ENCODE measurements at places on chromosomes 12 and 14.

DNA sequence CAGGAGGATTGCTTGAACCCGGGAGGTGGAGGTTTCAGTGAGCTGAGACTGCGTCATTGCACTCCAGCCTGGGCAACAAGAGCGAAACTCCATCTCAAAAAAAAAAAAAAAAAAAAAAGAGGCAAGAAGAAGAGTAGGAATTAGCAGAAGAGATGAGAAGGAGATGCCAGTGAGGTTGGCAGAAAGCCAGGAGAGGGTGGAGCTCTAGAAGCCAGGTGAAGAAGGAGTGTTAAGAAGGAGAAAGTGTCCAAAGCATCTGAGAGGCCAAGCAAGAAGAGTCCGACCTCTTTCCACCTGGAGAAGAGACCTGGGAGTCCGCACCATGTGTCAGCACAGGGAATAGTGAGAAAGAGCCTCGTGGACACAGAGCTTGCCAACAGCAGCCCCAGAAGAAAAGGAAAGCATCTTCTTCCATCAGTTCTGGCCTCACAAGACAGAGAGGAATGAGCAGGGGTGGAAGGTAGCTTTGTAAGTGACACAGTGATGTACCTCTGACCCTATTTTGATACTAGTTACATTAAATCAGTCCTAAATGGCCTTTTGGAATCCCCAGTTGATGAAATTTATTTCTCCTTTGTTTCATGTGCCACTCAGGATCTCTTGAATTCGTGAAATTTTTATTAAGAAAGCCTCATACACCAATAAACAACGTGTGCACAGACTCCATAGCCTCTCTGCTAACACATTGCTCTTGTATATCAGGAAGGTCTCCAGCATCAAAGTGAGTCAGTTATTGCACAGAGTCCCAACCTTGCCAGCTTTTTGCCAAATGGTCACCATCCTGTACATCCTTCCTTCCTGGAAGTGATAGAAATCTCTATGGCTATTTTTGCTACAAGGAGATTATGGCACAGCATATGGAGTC lies 70.6 kb downstream of the SAMD4A start:
- DNase-seq, result no peak

- no peak for DNase-seq
Measured at GRCh38 chr14:102907980-102908730, 14.3 kb upstream of the AMN start.

GRCh38 chr14:97902630-97903029 lies 1105.4 kb downstream of the VRK1 start:
- DNase-seq, result no peak

- no peak for DNase-seq
Measured at GRCh38 chr14:97994020-97994531, 1196.9 kb downstream of the VRK1 start.

- DNase-seq, result no peak
Measured at GRCh38 chr12:76083246-76083903, 1.1 kb downstream of the NAP1L1 start.

GRCh38 chr14:102902086-102902485 lies 20.4 kb upstream of the AMN start:
- DNase-seq, result no peak

DNA sequence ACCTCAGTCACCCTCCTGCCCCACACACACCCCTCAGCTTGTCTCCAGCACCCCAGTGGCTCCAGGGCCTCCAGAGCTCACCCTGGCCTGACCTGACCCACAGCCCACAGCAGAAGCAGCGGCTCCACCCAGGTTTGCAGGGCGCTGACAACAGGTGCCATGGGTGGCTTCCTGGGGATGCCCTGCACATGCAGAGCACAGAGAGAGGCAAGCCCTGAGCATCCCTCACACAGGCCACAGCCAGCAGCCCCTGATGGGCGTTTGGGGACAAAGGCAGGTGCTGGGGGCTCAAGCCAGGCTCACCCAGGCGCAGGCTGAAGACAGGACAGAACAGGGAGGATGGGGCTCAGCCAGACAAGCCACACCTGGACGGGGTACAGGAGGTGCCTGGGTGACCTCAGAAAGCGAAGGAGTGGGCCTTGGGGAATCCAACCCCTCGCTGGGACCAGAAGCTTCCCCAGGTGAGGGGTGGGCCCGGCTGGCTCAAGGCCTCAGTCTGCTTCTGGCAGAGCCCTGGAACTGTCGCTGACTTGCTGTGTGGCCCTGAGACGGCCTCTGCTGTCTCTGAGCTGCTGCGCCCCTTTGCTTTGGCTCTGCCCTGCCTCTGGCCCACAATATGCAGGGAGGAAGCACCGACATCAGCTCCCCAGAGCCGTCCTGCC lies 10.6 kb downstream of the ARL6IP4 start:
- DNase-seq, result no peak

DNA sequence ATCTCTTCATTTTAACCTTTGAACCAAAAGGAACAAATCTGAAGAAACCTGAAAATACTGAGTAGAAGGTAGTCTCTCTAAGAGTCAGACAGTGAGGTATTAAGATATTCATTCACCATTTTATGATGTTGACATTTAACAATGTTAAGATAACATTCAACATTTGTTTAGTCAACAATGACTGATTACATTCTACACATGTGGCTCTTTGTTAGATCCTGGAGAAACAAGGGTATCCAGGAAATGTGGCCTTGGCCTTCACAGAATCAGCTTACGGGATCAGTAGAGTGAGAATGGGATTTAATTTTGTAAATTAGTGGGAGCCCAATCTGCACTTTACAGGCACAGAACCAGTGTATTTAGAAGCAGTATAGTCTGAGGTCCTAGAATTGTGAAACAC lies 355.5 kb downstream of the KCNH5 start:
- no peak for DNase-seq

- no peak for DNase-seq
Measured at GRCh38 chr14:93742761-93743160, 45.5 kb downstream of the PRIMA1 start.

GRCh38 chr12:65632131-65632855 lies 192.0 kb upstream of the HMGA2 start:
- no peak for DNase-seq

- DNase-seq, result no peak
Measured at GRCh38 chr14:43161477-43161876, 1345.6 kb downstream of the FSCB start.

DNA sequence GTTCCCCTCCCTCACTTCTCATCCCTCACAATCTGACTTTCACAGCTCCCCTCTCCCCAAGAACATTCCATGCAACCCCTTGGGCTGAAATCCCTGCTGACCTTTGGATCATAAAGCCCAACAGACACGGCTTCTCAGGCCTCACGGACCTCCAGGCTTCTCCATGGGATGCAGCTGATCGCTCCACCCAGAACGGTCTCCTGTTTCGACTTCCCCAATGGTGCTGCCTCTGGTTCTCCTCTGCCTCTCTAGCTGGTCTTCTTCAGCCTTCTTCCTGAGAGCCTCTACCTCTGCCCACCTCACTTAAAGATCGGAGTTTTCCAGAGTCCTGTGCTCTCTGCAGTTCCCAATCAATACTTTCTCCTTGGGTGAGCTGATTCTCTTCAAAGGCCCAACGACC lies 17.8 kb upstream of the PRMT8 start:
- DNase-seq, result no peak

- no peak for DNase-seq
Measured at GRCh38 chr12:64395739-64396138, 5.2 kb upstream of the C12orf56 start.

- DNase-seq, result peak; percentile 86
Measured at GRCh38 chr14:33404054-33404453, 465.4 kb downstream of the NPAS3 start.

- no peak for DNase-seq
Measured at GRCh38 chr12:5620896-5621295, 189.0 kb downstream of the NTF3 start.

DNA sequence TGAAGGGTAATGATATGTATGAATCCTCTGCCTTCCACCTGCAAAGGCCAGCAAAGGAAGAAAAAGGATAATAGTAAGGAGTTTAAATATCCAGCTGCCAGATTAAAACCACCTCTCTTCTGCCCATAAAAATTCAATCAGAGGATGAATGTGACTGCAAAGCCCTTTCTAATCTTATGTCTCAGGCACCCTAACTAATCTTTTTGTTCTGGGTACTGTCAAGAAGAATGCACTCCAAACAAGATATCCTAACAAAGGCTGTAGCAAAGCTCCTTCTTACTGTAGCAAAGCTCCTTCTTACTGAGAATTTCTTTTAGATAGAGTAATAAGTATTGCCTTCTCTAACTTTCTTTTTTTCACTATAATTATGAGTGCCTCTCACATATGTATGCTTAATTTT lies 91.8 kb downstream of the ST8SIA1 start:
- no peak for DNase-seq

GRCh38 chr12:49232940-49233841 lies 31.7 kb upstream of the TUBA1C start:
- DNase-seq, result no peak

GRCh38 chr14:89540830-89541470 lies 123.9 kb upstream of the FOXN3 start:
- peak; percentile 43 for DNase-seq

- DNase-seq, result no peak
Measured at GRCh38 chr12:51954561-51955361, 3.3 kb downstream of the ACVR1B start.

- DNase-seq, result no peak
Measured at GRCh38 chr14:102008891-102009290, 44.5 kb downstream of the DYNC1H1 start.

- DNase-seq, result no peak
Measured at GRCh38 chr14:43765474-43765873, 741.6 kb downstream of the FSCB start.

DNA sequence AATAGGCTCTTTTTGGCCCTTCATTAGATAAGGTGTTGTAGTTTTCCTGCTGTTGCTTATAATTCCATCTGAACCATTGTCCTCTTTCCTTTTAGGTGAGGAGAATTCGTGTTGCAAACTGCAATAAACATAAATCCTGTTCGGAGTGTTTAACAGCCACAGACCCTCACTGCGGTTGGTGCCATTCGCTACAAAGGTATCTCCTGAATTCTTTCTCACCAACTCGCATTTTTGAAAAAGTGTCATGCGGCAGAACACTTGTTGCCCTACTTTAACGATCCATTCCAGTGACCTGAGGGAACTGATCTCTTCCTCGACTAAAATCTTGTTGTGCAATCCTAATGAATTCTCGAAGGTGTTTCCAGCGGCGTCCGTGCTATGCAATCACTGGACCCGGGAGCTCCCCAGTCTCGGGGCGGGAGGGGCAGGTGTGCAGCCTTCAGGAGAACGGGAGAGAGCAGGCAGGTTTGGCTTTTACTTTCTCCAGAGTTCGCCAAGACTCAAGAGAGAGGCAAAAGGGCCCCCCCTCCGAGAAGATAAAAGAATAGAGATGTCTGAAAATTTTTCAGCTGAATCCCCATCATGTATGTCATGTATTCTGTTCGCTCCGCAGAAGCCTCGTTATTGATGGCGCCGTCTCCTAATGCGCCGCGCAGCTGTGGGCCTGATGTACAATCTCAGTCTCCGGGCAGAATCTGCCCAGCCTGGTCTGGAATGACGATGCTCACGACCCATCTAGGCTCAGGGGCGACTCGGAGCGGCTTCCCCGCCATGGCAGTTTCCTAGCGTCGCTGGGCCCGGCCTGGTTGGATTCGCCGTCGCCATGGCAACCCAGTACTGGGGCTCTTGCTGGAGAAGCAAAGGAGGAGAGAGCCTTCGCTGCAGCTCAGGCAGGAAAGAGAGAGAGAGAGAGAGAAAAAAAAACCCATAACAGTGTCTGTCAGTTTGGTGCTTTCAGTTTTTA lies 38.2 kb downstream of the PLXNC1 start:
- DNase-seq, result peak; percentile 23

DNA sequence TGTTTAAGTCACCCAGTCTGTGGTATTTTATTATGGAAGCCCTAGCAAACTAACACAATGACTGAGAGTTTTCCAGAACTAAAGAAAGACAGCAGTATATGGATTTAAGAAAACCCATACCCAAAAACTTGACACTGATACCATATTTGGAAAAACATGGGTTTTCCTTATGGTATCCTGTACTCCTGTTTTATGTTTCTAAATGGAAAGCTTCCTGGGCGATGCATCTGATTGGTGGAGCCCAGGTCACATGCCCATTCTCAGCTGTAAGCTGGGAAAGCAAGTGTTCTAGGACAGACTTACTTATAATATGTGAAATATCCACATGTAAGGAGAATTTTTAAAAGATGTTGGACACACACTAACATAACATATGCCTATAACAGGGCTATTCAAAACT lies 4.5 kb upstream of the RNASE4 start:
- no peak for DNase-seq

GRCh38 chr12:50059440-50060119 lies 2.2 kb downstream of the ASIC1 start:
- no peak for DNase-seq
